LHCN-M2 (cell line): ENCODE measurements at places on chromosomes 4 and X. TPM values are rescaled to one million over a fixed set of nuclear protein-coding genes. Genes with fewer than 3 reads are reported as not detected.

Gene IL2RG
- not detected in 2 replicates for total RNA-seq

Gene FAM47A
- not detected in 2 replicates for total RNA-seq

Gene SUPT20HL2
- not detected in 2 replicates for total RNA-seq

Gene PNMA6E
- not detected in 2 replicates for total RNA-seq

Gene CT83
- total RNA-seq, result not detected in 2 replicates

Gene CCDC158
- not detected in 2 replicates for total RNA-seq

Gene GPC4
- total RNA-seq, result 0.11 TPM in 1 of 2 replicates, not detected in the other

DNA sequence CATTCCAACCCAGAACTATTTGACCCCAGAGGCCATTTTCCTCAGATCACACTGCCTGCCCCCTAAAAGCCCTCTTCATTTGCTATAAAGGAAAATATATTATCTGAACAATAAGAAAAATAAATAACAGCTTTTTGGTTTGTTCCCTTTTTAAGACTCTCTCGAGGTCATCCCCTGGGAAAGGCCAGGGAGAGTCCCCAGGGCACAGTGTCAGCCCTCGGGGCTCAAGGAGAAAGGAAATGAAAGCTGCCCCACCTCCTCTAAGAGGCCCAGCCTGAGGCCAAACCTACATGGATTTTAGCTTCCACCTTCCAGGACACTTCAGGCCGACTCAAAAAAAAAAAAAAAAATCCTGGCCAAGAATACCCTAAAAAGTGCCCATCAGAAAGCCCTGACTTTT is 97.6 kb downstream of the SH3KBP1 start:
- no peak for DNase-seq

GRCh38 chrX:68431836-68432235 is 1.5 kb downstream of the OPHN1 start:
- no peak for DNase-seq

GRCh38 chr4:123591875-123592274 is 195.3 kb downstream of the SPRY1 start:
- DNase-seq, result no peak

- peak; percentile 10 for DNase-seq
These were observed 24.6 kb downstream of the HERC5 start for GRCh38 chr4:88481537-88481936.

- DNase-seq, result no peak
These were observed 223.5 kb upstream of the FAM241A start for GRCh38 chr4:111921714-111922113.

GRCh38 chr4:105966051-105966450 is 70.8 kb downstream of the NPNT start:
- DNase-seq, result peak; percentile 61

DNA sequence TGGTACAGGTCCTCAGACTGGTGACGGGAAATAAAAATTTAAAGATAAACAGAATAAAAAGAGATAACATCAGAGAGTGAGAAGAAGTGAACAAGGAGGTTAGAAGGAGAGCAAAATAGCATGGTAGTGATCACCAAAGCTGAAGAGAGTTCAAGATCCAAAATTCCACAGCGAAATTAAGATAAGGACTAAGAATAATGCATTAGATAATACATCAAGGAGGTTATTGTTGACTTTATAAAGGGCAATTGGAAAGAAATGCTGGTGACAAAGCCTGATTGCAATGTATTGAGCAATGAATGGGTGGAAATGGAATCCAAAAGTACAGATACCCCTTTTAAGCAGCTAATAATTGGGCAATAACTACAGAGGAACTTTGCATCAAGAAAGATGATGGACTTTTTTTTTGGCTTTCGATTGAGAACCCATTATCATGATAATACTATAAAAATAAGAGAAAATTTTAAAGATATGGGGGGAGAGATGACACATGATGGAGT is 101.6 kb upstream of the MAP9 start:
- DNase-seq, result no peak

- peak; percentile 53 for DNase-seq
These were observed 301.1 kb downstream of the ANK2 start for GRCh38 chr4:113350576-113350975.

GRCh38 chrX:13955095-13955647 is 74.5 kb downstream of the GEMIN8 start:
- DNase-seq, result no peak

GRCh38 chr4:126475730-126476129 is 1157.0 kb upstream of the INTU start:
- no peak for DNase-seq
